Kidney epithelial cell (primary cell): ENCODE measurements at places on chromosomes 6 and 20. TPM values are rescaled to one million over a fixed set of nuclear protein-coding genes. Genes with fewer than 3 reads are reported as not detected.

Gene FAM83C
- total RNA-seq: not detected in 2 replicates

Gene PXMP4
- total RNA-seq: 3.9 and 8.1 TPM in 2 replicates

Gene RAET1G
- not detected in 2 replicates for total RNA-seq

Gene AHI1
- 3.7 and 5.2 TPM in 2 replicates for total RNA-seq

- DNase-seq: no peak
These were observed 44.9 kb upstream of the CCDC28A start for GRCh38 chr6:138728662-138729061.

DNA sequence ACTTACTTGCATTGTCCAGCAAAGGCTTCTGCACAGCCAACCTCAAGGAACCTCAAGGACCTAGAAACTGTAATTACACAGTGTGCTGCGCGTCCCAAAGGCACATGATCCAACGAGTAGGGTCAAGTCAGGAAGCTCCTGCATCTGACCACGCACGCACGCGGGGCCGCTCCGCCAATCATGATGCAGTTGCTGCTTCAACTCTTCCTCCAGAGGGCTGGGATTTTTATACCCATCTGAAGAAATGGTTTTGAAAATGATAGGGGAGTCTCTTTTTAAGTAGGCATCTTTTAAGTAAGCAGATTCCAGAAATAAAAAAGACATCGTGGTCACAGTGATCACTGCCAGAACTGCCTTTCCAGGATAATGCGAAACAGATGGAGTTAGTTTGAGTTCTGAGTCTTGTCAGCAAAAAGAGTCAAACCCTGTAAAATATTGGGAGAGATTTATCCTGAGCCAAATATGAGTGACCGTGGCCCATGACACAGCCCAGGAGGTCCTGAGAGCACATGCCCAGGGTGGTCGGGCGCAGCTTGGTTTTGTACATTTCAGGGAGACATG lies 34.0 kb downstream of the KIF25 start:
- no peak for DNase-seq
